ENCODE measurements at places on chromosomes 5 and 9.

DNA sequence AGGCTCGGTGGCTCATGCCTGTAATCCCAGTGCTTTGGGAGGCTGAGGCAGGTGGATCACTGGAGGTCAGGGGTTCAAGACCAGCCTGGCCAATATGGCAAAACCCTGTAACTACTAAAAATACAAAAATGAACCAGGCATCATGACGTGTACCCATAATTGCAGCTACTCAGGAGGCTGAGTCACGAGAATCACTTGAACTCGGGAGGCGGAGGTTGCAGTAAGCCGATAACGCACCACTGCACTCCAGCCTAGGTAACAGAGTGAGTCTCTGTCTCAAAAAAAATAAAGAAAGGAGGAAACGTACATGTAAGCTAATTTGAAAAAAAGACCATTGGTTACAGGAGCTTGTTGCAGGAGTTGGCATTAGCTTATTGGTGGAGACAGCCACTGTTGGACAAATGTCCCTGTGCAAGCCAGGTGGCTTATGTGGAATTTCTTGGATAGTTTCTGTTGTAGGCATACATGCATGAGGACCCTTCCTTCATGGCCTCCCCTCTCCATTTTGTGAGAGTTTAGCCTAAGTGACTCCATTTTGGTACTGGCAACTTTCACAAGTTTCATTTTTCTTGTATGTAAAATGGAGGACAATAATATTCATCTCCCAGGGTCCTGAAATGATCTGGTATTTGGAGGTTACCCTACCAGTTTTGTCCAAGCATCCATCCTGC is 16.8 kb upstream of the RAB14 start:
- no peak for DNase-seq

DNA sequence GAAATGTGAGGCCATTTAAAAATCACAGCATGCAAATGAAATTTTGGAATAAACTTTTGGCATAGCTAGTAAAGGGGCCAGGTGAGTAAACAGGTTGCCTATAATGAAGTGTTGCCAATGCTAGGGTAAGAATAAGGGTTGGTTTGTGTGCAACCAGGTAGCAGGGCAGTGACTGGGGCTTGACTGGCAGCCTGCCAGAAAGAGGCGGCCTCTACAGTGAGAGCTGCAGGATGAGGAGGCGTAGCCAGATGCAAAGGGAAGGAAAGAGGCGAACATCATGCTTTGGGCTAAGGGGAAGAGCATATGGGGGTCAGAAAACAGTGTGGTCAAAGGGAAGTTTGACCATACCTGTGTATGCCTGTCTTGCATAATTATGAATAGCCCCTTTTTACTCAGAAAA is 70.6 kb downstream of the MAST4 start:
- no peak for DNase-seq

- no peak for DNase-seq
Measured at GRCh38 chr9:130689937-130690700, 3.5 kb upstream of the EXOSC2 start.

DNA sequence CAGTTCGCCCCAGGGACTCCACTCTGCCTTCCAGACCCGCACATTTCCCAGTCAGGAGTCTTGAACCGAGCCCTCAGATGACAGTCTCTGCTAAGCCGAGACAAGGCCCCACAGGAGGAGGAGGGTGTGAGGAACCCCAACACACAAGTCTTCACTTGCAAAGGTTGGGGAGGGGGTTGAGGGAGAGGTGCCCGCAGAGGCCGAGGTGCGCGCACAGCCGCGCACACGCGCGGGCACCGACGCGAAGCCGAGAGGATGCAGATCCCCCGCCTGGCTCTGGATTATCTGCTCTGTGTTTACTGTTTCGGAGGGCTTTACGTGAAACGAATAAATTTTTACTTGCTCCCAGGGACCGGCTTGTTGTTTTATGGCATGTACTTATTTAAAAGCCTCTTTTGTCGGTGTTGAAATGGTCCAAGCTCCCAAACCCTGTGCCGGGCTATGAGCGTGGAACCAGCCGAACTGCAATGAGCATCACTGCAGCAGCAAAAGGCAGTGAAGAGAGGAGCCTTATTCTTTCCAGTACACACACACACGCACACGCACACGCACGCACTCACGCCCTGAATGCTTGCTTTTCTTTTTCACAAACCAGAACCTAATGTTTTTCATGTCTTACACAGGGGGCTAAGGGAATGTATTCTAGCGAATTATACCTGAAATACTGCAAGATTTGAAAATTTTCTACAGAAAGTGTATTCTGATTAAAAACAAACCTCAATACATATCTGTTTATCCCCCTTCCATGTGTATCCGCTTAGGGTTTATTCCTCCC is 297.7 kb downstream of the PARP8 start:
- DNase-seq = no peak

- DNase-seq = no peak
Measured at GRCh38 chr9:111948951-111949350, 52.3 kb downstream of the UGCG start.

GRCh38 chr5:180140571-180140970 is 68.4 kb downstream of the RASGEF1C start:
- DNase-seq = no peak

GRCh38 chr9:124295159-124295794 is 37.5 kb downstream of the NEK6 start:
- DNase-seq = no peak

GRCh38 chr5:179160584-179160983 is 100.4 kb downstream of the ZNF354C start:
- DNase-seq = no peak

DNA sequence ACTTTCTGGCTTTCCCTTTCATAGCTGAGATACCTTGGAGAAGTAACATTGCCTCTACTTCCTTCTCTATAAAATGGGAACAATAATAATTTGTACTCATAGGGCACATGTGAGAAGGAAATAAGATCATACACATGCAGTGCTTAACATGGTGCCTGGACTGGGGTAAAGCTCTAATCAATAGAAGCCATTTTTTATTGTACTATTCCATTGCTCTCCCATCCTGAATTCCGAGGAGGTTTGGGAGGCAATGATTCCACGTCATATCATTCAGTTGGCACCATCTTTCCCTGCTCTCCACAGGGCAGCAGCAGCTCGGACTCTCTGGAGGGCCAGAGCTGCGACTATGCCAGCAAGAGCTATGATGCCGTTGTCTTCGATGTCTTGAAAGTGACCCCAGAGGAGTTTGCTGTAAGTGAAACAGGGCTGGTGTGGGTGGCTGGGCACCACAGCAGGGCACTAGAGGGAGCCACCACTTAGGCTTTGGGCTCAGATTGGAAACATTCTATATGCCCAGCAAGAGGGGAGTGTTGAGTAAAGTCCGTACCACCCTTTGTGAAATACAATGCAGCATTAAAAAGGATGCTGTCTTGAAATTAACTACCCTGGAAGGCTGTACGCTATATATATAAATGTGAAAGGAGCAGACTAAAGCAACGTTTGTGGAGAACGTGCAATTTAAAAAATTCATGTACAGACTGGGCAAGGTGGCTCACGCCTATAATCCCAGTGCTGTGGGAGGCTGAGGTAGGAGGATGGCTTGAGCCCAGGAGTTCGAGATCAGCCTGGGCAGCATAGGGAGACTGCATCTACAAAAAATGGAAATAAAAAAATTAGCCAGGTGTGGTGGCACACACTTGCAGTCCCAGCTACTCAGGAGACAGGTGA is 51.2 kb downstream of the RALGPS1 start:
- no peak for DNase-seq

- DNase-seq = no peak
Measured at GRCh38 chr9:35605351-35606137, 482 bp downstream of the TESK1 start.

DNA sequence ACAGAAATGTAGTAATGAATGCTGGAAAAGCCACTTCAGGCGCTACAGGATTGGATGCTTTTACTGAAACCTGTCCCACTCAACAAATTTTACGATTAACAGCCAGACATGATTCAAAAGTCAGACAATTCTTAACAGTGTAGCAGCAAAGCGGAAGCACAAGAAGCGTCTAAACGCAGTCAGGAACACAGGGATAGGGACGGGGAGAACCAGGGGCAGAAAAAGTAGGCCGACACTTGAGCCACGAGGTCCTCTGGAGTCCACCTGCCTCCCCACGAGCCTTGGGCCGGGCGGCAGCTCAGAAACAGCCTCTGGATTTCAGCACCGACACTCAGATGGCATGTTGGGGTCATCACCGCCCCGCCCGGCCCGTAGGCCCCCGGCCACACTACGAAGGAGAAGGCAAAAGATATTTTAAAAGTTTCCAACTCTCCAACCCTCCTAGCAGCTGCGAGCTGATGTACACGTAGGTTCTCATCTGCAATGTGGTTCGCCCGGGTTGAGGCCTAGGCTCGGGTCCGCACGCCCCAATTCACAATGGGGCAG is 615 bp downstream of the RACK1 start:
- DNase-seq = no peak

- no peak for DNase-seq
Measured at GRCh38 chr9:81150016-81150625, 539.2 kb downstream of the TLE1 start.

DNA sequence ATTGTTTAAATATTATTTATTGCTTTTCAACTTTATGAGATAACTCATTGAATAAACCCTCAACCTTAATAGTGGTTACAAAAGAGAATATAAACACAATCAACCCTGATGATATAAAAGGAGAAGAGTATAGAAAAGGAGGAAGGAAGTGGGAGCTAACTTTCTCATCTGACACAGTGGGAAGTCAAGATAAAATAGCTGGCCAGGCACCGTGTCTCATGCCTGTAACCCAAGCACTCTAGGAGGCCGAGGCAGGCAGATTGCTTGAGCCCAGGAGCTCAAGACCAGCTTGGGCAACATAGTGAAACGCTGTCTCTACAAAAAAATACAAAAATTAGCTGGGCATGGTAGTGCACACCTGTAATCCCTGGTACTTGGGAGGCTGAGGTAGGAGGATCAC is 93.5 kb downstream of the PPP2R2B start:
- no peak for DNase-seq

GRCh38 chr9:962023-962422 is 14.4 kb upstream of the DMRT3 start:
- no peak for DNase-seq

DNA sequence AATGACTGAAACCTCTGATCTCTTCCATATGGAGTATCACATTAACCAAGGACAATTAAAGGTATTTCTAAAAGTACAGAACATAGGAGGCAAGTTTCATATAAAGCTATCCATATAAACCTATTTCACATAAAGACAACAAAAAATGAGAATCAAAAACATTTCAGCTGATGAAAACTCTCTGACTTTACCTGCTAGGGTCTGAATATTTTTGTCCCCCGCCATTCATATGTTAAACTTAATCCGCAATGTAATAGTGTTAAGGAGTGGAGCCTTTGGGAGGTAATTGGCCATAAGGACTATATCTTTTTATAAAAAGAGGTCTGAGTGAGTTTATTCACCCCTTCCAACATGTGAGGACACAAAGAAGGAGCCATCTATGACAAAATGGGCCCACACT is 788.5 kb downstream of the DTWD2 start:
- DNase-seq = no peak

DNA sequence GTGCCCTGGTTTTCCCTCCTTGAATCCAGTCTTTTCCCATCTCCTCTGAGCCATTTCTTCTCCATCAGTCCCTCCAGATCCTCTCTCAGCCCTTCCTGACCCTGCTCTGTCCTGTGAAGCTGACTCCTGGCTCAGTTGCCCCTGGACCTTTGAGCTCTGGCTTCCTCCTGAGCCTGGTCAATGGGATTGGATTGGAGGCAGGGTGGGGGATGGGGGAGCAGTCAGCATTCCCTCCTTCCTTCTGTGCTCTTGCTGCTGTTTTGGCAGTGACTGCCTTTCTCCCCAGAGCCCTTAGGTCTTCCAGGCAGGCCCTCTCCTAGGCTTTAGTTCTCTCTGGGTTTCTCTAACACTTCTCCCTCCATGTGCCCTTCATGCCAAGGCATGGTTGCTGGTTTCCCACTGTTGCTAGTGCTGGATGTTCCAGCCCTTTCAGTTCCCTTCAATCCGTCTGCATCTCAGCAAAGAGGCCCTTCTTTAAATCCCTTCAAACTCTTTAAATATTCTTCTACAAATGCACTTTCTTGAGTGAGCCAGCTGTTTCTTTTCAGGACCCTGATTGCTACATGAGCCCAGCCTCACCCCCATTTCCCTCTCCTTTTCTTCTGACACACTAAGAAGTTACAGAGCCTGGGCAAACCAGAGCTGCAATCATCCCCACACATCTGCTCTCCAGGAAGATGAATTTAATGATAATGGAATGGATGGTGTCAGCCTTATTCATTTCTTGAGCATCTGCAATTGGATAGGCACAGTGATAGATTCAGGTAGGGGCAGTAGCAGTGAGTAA is 2.2 kb downstream of the TNFSF15 start:
- DNase-seq = no peak

DNA sequence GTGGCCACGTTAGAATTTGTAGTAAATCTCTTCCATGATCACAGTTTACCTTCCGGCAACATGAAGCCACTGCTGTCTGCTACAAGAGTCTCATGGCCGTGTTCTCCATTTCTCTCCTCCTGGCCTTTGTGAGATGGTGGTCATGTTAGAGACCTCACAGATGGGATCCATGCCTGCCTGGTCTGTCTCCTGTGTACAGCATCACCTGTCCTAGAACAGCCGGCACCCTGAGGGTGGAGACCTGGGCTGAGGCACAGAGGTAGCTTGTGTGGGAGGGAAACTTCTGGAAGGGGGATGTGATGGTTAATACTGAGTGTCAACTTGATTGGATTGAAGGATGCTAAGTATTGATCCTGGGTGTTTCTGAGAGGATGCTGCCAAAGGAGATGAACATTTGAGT is 3.1 kb upstream of the FCN2 start:
- no peak for DNase-seq

DNA sequence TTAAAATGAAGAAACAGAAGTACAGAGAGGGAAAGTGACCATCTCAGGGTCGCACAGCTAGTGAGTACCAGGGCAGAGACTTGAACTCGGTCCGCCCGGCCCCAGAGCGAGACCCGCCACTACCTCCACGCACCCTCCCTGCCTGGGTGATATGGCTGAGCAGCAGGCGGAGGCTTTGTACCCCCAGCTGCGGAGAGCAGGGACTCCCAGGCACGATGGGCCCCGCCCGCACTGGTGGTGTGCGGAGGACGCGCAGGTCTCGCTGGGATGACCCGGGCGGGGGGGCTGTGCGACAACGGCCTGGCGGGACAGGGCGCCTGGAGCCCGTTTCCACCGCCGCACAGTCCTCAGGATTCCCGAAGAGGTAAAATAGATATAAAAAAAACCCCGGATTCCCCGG is 64.7 kb upstream of the LARP1 start:
- DNase-seq = no peak
